Stimulated activated naive B cell treated with anti-CD40 and anti-IgM and Interleukin-4, amounts not matched to agents 10 μg/mL and 1 μg/mL and 100 μg/mL, for 72 hours (primary cell): ENCODE measurements at places on chromosomes 2 and 18.

- no peaks in the 10 kb centered on the region for H3K36me3 ChIP-seq
- H3K4me3 ChIP-seq, result no peak overlapping the region
- H3K27ac ChIP-seq, result no peak overlapping the region
- DNase-seq, result no peak
- H3K4me1 ChIP-seq, result no peaks in the 10 kb centered on the region
Observed at GRCh38 chr2:43745457-43745856, 28.4 kb upstream of the DYNC2LI1 start.

DNA sequence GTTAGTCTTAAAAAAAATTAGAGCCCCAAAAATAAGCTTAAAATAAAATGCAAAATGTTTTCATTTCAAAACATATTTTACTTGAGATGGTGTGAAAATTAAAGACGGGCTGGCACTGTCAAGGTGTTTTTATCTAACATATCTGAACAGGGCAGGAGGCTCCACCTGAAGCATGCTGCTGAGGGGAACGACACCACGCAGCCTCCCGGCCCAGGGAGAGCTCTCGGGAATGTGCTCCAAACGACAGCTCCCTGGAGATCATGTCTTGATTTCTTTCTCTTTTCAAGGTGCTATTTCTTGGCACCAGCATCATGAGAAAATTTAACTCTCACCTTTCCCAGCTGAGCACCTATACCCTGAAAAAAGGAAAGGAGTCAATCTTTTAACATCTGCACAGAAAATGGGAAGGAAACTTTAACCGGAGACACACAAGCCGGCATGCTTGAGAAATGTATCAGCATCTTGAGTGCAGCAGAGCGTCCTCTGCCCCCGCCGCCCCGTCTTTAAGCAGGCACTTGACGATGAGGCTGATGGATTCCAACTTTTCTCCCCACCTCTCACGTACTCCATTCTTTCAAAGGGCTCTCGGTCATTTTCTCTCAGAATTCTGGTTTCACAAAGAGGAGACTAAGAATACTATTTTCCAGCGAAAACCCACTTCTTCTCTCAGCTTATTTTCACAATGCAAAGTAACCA is 56.6 kb downstream of the EIPR1 start:
- no peak for DNase-seq
- no peaks in the 10 kb centered on the region for H3K4me1 ChIP-seq
- H3K27ac ChIP-seq, result no peak overlapping the region
- no peak overlapping the region for H3K4me3 ChIP-seq
- H3K27me3 ChIP-seq, result no peaks in the 10 kb centered on the region

DNA sequence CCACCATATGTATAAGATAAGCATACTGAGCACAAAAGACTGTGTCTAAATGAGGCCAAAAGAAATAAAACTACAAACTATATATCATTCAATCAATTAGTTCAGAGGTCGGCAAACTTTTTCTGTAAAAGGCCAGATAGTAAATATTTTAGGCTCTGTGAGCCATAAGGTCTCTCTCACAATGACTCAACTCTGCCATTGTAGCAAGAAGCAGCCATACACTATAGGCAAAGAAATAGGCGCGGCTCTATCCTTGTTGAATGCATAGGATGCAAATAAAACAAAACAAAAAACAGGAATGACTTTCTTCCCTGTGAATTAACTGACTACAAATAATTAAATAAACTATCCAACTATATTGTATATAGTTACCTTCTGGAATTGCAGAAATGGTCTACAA is 8.6 kb upstream of the CCDC88A start:
- H3K27me3 ChIP-seq, result no peaks in the 10 kb centered on the region
- H3K27ac ChIP-seq, result no peak overlapping the region
- DNase-seq, result no peak
- no peak overlapping the region for H3K4me3 ChIP-seq
- no peaks in the 10 kb centered on the region for H3K36me3 ChIP-seq

DNA sequence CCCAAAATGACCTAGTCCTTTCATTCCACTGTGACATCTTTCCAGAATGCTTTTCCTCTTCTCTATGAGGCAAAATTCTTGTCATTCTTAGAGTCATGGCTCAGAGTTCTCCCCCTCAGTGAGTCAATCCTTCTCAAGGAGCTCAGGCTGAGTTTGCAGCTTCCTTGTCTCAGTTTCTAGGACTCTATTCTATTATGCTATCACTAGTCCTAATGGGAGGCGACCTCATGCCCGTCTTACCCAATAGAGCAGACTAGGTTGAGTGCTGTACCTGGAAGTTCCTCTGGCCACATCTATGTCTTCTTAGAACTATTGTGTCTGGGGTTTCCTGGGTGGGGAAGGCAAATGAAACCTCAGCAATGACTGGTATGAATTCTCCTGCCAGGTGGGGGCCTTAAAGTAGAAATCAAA is 51.5 kb downstream of the HAUS1 start:
- H3K36me3 ChIP-seq, result peaks cover 3% of the 10 kb centered on the region
- H3K4me1 ChIP-seq, result peaks cover 32% of the 10 kb centered on the region
- no peak overlapping the region for H3K4me3 ChIP-seq
- no peaks in the 10 kb centered on the region for H3K27me3 ChIP-seq
- no peak overlapping the region for H3K27ac ChIP-seq

- H3K27ac ChIP-seq, result peak overlapping the region; percentile 70
- no peak for DNase-seq
- peak overlapping the region; percentile 75 for H3K4me3 ChIP-seq
- peaks cover 58% of the 10 kb centered on the region for H3K4me1 ChIP-seq
Observed at GRCh38 chr2:201235860-201236811, 24.2 kb upstream of the CASP8 start.

- no peaks in the 10 kb centered on the region for H3K27me3 ChIP-seq
- H3K4me1 ChIP-seq, result peaks cover 27% of the 10 kb centered on the region
- peak overlapping the region; percentile 92 for H3K27ac ChIP-seq
- H3K36me3 ChIP-seq, result peaks cover 22% of the 10 kb centered on the region
Observed at GRCh38 chr2:39119732-39120520, 925 bp downstream of the SOS1 start.

DNA sequence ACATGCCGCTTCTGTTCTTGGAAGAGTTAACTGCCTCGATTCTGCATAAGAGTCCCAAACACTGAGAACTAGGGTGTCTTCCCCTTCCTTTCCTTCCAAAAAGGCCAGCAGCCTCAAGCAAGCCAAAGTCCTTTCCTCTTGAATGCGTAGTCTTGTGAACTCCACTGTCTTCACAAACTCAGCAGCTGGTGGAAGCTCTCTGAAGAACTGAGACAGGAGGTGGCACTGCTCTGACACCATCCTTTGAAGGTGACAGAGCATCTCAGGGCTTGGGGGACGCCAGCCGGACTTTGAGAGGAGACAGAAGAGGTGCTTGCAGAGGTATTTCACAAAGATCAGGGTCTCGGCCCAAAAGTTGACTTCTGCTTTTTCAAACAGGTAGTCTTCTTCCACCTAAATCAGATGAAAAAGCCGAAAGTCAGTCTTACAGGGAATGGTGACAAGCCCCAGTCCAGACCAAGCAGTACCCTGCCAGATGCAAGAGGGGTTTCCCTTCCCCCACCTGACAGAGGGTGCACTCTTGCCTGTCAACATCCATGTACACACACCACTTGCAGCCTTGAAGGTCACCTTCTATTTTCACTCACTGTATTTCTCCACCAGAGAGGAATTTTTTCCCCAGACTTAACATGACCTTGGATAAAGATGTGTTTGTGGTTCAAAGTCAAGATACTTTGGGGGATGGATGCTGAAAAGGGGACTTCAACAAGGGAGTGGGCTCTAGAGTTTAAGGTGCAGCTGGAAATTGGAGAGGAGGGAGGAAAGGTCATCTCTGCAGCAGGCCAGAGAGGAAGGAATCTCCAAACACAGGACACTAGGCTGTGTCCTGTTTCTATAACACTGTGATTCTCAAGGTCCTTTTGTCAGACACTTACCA is 4.8 kb upstream of the ZFP36L2 start:
- H3K4me3 ChIP-seq, result no peak overlapping the region
- DNase-seq, result no peak
- peaks cover 22% of the 10 kb centered on the region for H3K4me1 ChIP-seq
- no peaks in the 10 kb centered on the region for H3K27me3 ChIP-seq

- H3K4me3 ChIP-seq, result no peak overlapping the region
- no peak overlapping the region for H3K27ac ChIP-seq
- peaks cover 25% of the 10 kb centered on the region for H3K36me3 ChIP-seq
Observed at GRCh38 chr18:45689396-45689795, 34.6 kb upstream of the SLC14A1 start.

DNA sequence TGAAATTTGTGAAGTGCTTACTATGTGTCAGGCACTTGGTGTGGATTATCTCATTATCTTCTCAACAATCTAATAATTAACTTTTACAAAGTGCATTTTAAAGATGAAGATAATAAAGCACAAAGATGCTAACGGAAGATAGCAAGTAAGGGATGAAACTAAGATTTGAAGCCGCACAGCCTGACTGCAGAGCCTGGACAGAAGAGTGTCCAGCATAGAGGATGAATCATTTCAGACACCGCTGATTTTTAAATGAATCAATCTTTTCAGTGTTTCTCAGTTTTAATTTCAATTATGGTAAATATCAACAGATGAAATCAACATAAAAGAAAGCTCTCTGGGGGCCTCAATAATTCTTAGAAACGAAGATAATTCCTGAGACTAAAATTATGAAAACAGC is 24.5 kb upstream of the STAM2 start:
- no peak overlapping the region for H3K27ac ChIP-seq
- H3K36me3 ChIP-seq, result no peaks in the 10 kb centered on the region
- H3K4me1 ChIP-seq, result no peaks in the 10 kb centered on the region
- no peak for DNase-seq

DNA sequence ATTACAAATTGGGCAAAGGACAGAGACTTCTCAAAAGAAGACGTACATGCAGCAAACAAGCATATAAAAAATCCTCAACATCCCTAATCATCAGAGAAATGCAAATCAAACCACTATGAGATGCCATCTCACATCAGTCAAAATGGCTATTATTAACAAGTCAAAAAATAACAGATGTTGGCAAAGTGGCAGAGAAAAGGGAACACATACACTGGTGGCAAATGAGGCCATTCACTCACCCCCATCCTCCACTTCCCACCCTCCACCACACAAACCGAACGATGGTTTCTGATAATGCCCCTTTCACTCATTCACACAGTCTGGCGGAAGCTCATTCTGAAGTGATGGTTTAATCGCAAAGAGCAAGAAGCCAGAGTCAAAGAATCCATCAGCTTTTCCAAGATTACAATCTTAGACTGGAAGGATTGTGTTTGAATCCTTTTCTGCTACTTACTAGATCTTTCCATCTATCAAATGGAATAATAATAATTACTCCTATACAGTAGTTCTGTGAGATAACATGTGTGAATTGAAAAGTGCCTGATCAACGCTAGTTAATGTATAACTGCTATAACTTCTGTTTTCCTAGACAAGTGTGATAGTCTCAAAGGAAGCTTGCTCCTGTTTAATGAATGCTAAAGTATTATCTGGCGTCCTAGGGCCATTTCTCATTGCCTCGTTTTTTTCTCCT is 16.9 kb upstream of the CD28 start:
- H3K27me3 ChIP-seq, result peaks cover 60% of the 10 kb centered on the region
- H3K4me1 ChIP-seq, result peaks cover 41% of the 10 kb centered on the region
- DNase-seq, result no peak
- no peak overlapping the region for H3K27ac ChIP-seq
- no peaks in the 10 kb centered on the region for H3K36me3 ChIP-seq

DNA sequence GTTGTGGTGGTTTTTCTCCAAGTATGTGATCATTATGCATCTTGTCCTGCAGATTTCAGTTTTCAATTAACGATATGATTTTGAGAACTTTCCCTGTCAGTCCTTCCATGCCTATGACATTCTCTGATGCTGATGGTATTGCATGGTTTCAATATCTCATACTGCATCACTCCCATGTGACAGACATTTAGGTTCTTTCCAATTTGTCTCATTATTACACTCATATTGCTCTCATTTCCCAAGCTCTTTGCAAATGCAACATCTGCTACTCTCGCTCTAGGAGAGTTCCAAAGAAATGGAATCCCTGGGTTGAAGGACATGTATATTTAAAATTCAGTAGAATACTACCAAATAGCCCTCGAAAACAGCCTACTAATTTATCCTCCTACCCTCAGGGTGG is 125.5 kb downstream of the MARCHF4 start:
- H3K27ac ChIP-seq, result no peak overlapping the region
- peaks cover 4% of the 10 kb centered on the region for H3K36me3 ChIP-seq
- H3K4me3 ChIP-seq, result no peak overlapping the region
- no peaks in the 10 kb centered on the region for H3K4me1 ChIP-seq
- no peaks in the 10 kb centered on the region for H3K27me3 ChIP-seq
- no peak for DNase-seq

GRCh38 chr2:216294305-216294704 is 78.0 kb downstream of the MARCHF4 start:
- no peak overlapping the region for H3K27ac ChIP-seq
- H3K4me3 ChIP-seq, result no peak overlapping the region
- H3K27me3 ChIP-seq, result no peaks in the 10 kb centered on the region
- H3K36me3 ChIP-seq, result no peaks in the 10 kb centered on the region

- H3K36me3 ChIP-seq, result peaks cover 34% of the 10 kb centered on the region
- DNase-seq, result no peak
- H3K4me3 ChIP-seq, result no peak overlapping the region
Observed at GRCh38 chr2:39731546-39731945, 47.5 kb downstream of the THUMPD2 start.

- peak overlapping the region; percentile 92 for H3K4me3 ChIP-seq
- H3K27ac ChIP-seq, result no peak overlapping the region
- no peak for DNase-seq
- peaks cover 16% of the 10 kb centered on the region for H3K36me3 ChIP-seq
- H3K4me1 ChIP-seq, result peaks cover 9% of the 10 kb centered on the region
Observed at GRCh38 chr2:70258532-70258875, 567 bp downstream of the PCYOX1 start.

DNA sequence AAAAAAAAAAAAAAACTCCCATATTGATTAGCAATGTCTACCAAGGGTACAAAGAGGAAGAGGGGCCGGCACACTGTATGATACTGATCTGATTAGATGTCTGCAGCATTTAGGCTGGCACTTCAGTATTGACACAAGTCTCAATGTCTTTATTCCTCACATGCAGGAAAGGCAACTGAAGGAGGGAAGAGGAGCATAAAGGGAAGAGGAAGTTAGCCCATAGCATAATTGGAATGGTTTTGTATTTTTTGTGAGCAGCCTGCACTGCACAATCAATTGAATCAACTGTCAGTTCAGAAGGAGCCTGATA is 79.0 kb downstream of the DNER start:
- peaks cover 16% of the 10 kb centered on the region for H3K27me3 ChIP-seq
- H3K4me3 ChIP-seq, result no peak overlapping the region
- no peaks in the 10 kb centered on the region for H3K36me3 ChIP-seq
- no peak overlapping the region for H3K27ac ChIP-seq
- DNase-seq, result no peak
- H3K4me1 ChIP-seq, result no peaks in the 10 kb centered on the region

- DNase-seq, result no peak
- H3K4me3 ChIP-seq, result no peak overlapping the region
- H3K4me1 ChIP-seq, result peaks cover 9% of the 10 kb centered on the region
- H3K36me3 ChIP-seq, result peaks cover 40% of the 10 kb centered on the region
Observed at GRCh38 chr2:10654069-10654468, 35.7 kb downstream of the NOL10 start.

DNA sequence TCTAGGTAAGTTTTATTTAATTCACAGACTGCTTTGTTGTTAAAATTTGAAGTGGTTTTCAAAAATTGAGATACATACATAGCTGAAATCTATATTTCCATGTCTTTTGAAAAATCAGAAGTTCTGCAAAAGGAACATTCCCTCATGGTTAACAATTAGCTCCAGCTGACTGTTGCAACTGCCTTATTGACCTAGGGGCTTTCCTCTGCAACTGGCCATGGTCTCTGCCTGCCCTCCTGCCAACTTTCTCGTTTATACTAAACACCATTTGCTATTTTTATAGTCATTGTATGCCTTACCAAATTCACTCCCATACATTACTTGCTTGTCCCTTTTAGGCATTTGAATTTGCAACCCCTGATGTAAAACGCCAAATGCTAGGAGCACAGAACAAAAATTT is 107.2 kb downstream of the PID1 start:
- no peak overlapping the region for H3K4me3 ChIP-seq
- H3K36me3 ChIP-seq, result no peaks in the 10 kb centered on the region
- H3K4me1 ChIP-seq, result no peaks in the 10 kb centered on the region

GRCh38 chr18:49650426-49650891 is 88.6 kb downstream of the LIPG start:
- no peak overlapping the region for H3K27ac ChIP-seq
- no peaks in the 10 kb centered on the region for H3K36me3 ChIP-seq
- DNase-seq, result no peak
